ENCODE measurements at places on chromosomes 3 and 15.

DNA sequence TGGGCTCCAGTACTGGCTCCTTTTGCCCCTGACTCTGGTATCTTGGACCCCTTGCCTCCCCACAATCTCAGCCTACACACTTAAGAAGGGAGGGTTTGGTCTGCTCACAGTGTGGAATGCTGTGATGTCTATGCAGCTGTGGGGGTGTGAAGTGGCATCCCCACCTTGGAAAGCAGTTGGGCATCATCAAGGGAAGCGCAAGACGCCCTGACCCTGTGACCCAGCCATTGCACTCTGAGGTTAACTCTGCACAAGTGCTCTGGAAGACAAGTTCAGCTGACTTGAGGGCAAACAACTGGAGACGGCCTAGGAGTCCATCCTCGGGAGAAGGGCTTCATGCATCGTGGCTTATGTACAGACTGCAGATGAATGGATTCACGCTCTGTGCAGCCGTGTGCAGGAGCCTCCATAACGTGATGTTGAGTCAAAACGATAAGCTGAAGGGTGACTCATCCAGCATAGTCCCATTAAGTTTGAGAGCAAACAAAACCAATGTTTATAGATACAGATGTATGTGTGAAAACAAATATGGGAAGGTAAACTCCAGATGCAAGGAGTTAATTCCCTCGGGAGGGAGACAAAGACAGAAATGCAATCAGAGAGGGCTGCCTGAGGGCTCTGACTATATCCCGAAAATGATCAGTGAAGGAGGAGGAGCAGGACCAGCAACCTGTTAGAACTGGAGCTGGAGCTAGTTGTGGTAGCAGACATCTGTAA is 86.8 kb downstream of the LSM3 start:
- no peaks in the 10 kb centered on the region for H3K36me3 ChIP-seq
- H3K27me3 ChIP-seq, result no peaks in the 10 kb centered on the region
- H3K27ac ChIP-seq, result no peak overlapping the region

DNA sequence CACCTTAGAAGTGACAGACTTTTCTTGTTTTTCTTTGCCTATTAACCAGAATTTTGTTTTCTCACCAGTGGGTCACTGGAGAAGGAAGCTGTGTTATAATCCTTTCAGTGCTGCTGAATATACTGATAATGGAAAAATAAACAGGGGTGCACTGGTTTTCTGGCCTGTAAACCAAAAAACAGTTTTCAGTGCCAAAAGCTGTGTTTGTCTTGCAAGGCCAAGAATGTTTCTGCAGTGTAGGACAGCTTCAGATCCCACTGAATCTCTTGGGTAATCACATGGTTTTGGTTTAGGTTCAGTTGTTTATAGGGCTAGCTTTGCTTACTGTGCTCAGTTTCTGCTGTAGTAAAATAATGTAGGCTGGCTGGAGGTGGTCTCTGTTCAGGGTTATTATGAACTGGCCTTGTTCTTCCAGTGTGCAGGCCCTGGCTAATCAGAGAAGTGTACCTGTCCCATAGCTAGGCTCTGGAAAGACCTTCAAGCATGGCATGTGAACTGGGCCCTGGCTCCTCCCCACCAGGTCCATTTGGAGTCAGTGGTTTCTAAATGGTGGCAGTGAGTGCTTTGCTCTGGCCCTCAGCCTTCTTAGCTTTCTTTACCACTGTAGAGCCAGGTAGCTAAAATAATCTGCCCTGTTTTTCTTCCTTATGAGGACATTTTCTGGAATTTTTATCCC is 18.7 kb downstream of the PDE8A start:
- no peak for DNase-seq
- H3K36me3 ChIP-seq, result no peaks in the 10 kb centered on the region
- H3K27ac ChIP-seq, result no peak overlapping the region
- H3K4me1 ChIP-seq, result no peaks in the 10 kb centered on the region

DNA sequence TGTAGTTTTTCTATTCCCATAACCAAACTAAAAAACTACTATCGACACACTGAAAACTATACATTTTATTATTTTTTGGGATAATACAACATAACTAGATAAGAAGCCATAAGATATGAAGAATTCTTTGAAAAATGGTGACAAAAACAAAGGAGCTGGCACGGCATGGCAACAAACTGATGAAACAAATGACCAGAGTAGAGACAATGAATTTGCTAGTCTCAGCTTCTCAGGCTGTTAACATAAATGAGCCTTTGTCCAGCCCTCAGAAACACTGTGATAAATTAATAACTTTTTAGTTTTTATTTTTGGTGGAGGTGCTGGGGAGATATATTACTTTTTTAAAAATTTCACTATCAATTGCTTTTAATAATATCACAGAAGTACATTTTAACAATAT is 100.7 kb downstream of the SMARCC1 start:
- H3K4me1 ChIP-seq, result no peaks in the 10 kb centered on the region
- H3K36me3 ChIP-seq, result peaks cover 18% of the 10 kb centered on the region
- no peak overlapping the region for H3K27ac ChIP-seq
- no peak for DNase-seq
- H3K27me3 ChIP-seq, result no peaks in the 10 kb centered on the region

- H3K27ac ChIP-seq, result no peak overlapping the region
- H3K4me1 ChIP-seq, result no peaks in the 10 kb centered on the region
- no peaks in the 10 kb centered on the region for H3K27me3 ChIP-seq
- no peaks in the 10 kb centered on the region for H3K36me3 ChIP-seq
- no peak overlapping the region for H3K4me3 ChIP-seq
Measured at GRCh38 chr15:42119446-42119760, 25.0 kb upstream of the PLA2G4D start.

- no peak overlapping the region for H3K4me3 ChIP-seq
- H3K27ac ChIP-seq, result no peak overlapping the region
- DNase-seq, result no peak
- H3K36me3 ChIP-seq, result no peaks in the 10 kb centered on the region
- no peaks in the 10 kb centered on the region for H3K4me1 ChIP-seq
Measured at GRCh38 chr3:146577662-146578061, 27.5 kb downstream of the PLSCR5 start.

GRCh38 chr15:45338417-45338816 is 39.9 kb downstream of the GATM start:
- H3K27me3 ChIP-seq, result no peaks in the 10 kb centered on the region
- DNase-seq, result no peak
- H3K36me3 ChIP-seq, result no peaks in the 10 kb centered on the region
- H3K4me3 ChIP-seq, result no peak overlapping the region
- H3K27ac ChIP-seq, result no peak overlapping the region

DNA sequence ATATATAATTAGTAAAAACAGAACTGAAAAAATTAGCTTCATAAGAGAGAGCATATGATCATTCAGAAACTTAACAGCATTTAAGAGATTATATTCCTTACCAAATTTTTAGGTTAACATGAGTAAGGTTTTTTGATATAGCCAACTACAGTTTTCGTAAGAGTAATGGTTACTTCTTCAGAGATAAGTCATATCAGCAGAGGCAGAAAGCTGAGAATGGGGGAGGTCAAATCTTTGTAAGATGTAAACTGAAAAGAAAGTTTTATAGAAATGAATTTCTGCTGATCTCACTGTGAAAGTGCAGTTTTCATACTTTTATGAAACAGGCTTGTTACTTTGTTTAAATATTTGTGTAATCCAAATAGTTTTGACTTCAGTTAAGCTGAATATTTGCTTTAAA is 193.3 kb downstream of the ZBTB20 start:
- H3K27me3 ChIP-seq, result no peaks in the 10 kb centered on the region
- H3K4me3 ChIP-seq, result no peak overlapping the region
- no peak for DNase-seq
- no peaks in the 10 kb centered on the region for H3K4me1 ChIP-seq
- H3K27ac ChIP-seq, result no peak overlapping the region

GRCh38 chr3:54870423-54870822 is 57.4 kb downstream of the LRTM1 start:
- DNase-seq, result no peak
- no peak overlapping the region for H3K27ac ChIP-seq
- no peaks in the 10 kb centered on the region for H3K27me3 ChIP-seq
- H3K4me3 ChIP-seq, result no peak overlapping the region
- H3K36me3 ChIP-seq, result no peaks in the 10 kb centered on the region
